ENCODE measurements at places on chromosomes 4 and X. TPM values are rescaled to one million over a fixed set of nuclear protein-coding genes. Genes with fewer than 3 reads are reported as not detected.

DNA sequence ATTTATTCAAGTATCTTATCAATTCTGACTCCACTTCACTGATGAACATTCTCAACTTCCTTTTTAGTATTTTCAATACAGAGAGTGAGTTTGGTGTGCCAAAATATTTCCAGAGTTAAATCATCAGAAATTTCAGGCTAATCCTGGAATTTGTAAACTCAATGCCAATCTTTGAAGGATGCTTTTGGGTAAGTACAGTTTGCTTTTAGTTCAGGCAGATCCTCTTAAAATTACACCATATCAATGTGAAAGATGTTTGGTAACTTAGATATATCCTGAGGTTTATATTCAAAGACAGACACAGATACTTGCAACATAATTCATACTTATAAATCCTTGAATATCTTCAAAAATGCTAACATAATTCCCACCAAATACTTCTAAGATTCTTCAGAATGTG, 76.0 kb upstream of the FAM47B start:
- H3K36me3 ChIP-seq: peaks cover 3% of the 10 kb centered on the region
- H3K4me1 ChIP-seq: no peaks in the 10 kb centered on the region
- H3K27me3 ChIP-seq: no peaks in the 10 kb centered on the region
- no peak for DNase-seq

GRCh38 chr4:73499996-73500765, 18.6 kb downstream of the AFM start:
- H3K36me3 ChIP-seq: no peaks in the 10 kb centered on the region
- no peak overlapping the region for H3K4me3 ChIP-seq
- no peak overlapping the region for H3K27ac ChIP-seq
- H3K4me1 ChIP-seq: no peaks in the 10 kb centered on the region
- no peak for DNase-seq
- H3K27me3 ChIP-seq: no peaks in the 10 kb centered on the region

- no peaks in the 10 kb centered on the region for H3K36me3 ChIP-seq
- no peaks in the 10 kb centered on the region for H3K27me3 ChIP-seq
- no peak overlapping the region for H3K4me3 ChIP-seq
- no peaks in the 10 kb centered on the region for H3K4me1 ChIP-seq
- no peak overlapping the region for H3K27ac ChIP-seq
These were observed 78.1 kb downstream of the BMP15 start for GRCh38 chrX:50988649-50989048.

DNA sequence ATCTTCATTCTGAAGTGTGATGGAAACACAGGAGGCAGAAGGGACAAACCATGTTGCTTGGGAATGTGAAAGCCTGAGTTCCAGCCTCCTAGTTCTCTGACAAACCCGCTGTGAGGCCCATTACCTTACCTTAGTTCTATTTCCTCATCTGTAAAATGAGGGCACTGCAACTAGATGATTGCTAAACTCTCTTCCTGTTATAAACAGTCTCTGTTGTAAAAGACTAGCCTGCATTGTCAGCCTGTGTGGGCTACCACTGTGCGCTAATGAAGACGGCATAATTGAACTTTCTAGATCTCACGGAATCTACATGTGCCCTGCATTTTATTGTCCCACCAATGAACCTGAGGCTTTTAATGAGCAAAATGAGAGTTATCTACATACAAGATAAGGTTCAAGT, 147.2 kb downstream of the AFF2 start:
- H3K27ac ChIP-seq: no peak overlapping the region
- no peak overlapping the region for H3K4me3 ChIP-seq
- no peaks in the 10 kb centered on the region for H3K36me3 ChIP-seq
- H3K4me1 ChIP-seq: no peaks in the 10 kb centered on the region
- no peak for DNase-seq

GRCh38 chrX:140034916-140035315, 69.6 kb upstream of the CXorf66 start:
- H3K27ac ChIP-seq: no peak overlapping the region
- H3K27me3 ChIP-seq: no peaks in the 10 kb centered on the region
- no peaks in the 10 kb centered on the region for H3K36me3 ChIP-seq
- DNase-seq: peak; percentile 37
- H3K4me3 ChIP-seq: no peak overlapping the region
- no peaks in the 10 kb centered on the region for H3K4me1 ChIP-seq

GRCh38 chr4:19329631-19330030, 922.1 kb upstream of the SLIT2 start:
- no peak for DNase-seq
- no peak overlapping the region for H3K27ac ChIP-seq
- no peak overlapping the region for H3K4me3 ChIP-seq
- H3K4me1 ChIP-seq: no peaks in the 10 kb centered on the region
- H3K36me3 ChIP-seq: no peaks in the 10 kb centered on the region
- H3K27me3 ChIP-seq: no peaks in the 10 kb centered on the region

SLC6A14 gene
- not detected for total RNA-seq

PAGE4 gene
- not detected for total RNA-seq

PRRG3 gene
- 2.0 TPM for total RNA-seq

DNA sequence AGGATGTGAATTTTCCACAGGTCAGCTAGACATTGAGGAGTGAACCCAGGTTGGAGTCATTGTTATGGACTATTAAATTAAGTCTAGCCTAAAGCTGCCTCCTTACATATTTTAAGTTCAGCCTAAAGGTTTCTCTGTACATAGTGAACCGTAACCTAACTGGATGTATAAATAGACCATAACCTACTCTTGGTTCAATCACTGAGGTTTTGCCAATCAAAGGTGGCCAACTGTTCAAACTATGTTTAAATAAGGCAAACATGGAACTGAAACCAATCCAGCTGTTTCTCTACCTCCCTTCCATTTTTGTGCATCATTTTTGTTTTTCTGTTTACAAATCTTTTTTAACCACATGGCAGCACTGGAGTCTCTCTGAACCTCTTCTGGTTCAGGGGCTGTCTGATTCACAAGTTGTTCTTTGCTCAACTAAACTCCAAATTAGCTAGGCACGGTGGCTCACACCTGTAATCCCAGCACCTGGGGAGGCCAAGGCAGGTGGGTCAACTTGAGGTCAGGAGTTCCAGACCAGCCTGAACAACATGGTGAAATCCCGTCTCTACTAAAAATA, 43.9 kb upstream of the SFRP2 start:
- no peak overlapping the region for H3K4me3 ChIP-seq
- H3K27me3 ChIP-seq: no peaks in the 10 kb centered on the region
- H3K27ac ChIP-seq: no peak overlapping the region

GRCh38 chrX:19121898-19122640, at the start of gene ADGRG2:
TSS of gene ADGRG2 (minus strand) at chrX:19122468. CDS start at chrX:19068834, 53,634 bp downstream.
- DNase-seq: peak; percentile 68
- H3K27ac ChIP-seq: no peak within 1 kb of the TSS
- H3K4me1 ChIP-seq: no peaks in the 10 kb centered on the region
- H3K27me3 ChIP-seq: peaks cover 65% of the 10 kb centered on the region

DNA sequence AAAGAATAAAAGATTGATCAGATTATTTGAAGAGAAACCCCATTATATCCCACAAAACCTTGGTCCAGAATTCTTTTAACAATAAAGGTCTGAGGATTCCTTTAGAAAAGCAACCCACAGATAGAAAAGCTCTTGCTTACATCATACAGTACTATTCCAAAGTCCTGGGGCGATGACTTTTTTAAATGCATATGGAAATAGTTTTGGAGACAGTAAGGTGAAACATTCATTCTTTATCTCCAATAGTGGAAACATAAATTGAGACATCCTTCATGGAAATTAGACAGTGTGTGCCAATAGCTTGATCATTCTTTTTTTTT, 85.7 kb upstream of the UCP1 start:
- H3K4me3 ChIP-seq: peak overlapping the region; percentile 6
- no peaks in the 10 kb centered on the region for H3K27me3 ChIP-seq
- peak overlapping the region; percentile 92 for H3K27ac ChIP-seq
- no peak for DNase-seq

- peak; percentile 55 for DNase-seq
- no peaks in the 10 kb centered on the region for H3K36me3 ChIP-seq
- no peaks in the 10 kb centered on the region for H3K4me1 ChIP-seq
- H3K4me3 ChIP-seq: no peak overlapping the region
- H3K27me3 ChIP-seq: no peaks in the 10 kb centered on the region
These were observed 41.8 kb downstream of the INTS12 start for GRCh38 chr4:105666693-105667092.

DNA sequence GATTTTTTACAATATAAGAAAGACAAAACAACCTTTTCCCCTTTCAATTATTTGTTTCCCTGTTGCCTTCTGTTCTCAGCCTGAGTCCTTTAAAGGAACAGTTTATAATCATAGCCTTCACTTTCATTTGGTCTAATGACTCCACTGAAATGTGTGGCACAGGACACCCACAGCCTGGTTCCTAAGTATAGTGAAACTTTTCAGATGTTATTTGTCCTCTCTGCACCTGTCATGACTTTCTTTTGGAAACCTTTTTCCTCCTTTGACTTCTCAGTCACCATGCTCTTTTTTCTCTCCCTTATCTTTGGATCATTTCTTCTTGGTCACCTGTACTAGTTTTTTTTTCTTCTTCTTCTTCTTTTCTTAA, 237.8 kb upstream of the ANXA3 start:
- H3K4me3 ChIP-seq: no peak overlapping the region
- DNase-seq: no peak
- no peak overlapping the region for H3K27ac ChIP-seq

DNA sequence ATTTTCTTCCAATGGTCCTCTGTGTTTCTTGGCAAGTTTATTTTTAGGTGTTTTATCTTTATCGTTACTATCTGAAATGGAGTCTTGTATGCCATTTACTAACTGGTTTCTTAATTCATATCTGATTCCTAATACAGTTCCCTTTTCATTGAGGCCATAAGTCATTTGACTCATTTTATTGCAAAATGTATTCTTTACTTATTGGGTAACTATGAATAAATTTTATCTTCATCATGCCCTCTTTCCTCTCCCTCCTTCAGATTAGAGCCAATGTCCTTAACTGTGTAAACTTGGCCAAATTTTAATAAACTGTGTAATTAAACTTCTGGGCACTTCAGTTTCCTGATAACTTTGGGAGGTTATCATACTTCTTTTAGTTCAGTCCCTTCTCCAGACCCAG, 19.3 kb upstream of the MSMO1 start:
- H3K27me3 ChIP-seq: no peaks in the 10 kb centered on the region
- no peak for DNase-seq
- H3K4me1 ChIP-seq: no peaks in the 10 kb centered on the region
- H3K27ac ChIP-seq: no peak overlapping the region

DNA sequence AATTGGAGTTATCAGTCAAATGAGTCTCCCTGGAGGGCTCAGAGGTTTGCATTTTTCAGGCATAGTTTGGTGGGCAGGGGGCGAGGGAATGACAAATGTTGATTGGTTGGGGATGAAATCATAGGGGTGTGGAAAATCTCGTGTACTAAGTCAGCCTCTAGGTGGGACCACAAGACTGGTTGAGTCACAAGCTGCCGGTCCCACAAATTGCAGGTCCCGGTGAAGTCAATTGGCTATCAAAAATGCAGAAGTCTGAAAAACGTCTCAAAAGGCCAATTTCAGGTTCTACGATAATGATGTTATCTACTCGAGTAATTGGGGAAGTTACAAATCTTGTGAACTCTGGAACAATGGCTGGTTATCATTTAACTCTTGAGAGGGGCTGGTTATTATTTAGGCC, 98.8 kb upstream of the DHX15 start:
- no peak overlapping the region for H3K4me3 ChIP-seq
- no peaks in the 10 kb centered on the region for H3K27me3 ChIP-seq
- H3K36me3 ChIP-seq: no peaks in the 10 kb centered on the region
- no peak overlapping the region for H3K27ac ChIP-seq

SYP gene
- 0.07 TPM for total RNA-seq

DNA sequence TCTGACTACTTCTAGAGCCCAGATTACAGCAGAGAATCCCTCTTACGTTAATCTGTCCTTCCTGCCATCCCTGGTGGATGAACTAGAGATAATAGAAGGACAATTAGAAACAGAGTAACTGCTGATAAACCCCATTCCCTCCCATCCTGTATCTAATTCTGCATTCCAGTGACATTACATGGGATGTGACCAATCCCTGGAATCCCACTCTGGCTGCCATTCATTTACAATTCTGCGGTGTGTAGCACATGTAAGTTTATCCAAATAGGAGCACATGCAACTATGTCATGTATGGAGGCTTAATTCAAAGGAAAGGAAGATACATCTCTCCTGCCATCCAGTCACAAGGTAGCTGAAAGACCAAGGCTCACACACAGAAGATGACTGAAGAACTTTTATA, 339.5 kb downstream of the GPAT3 start:
- no peak overlapping the region for H3K27ac ChIP-seq
- H3K27me3 ChIP-seq: no peaks in the 10 kb centered on the region
- H3K36me3 ChIP-seq: no peaks in the 10 kb centered on the region
- H3K4me3 ChIP-seq: no peak overlapping the region

- H3K27me3 ChIP-seq: no peaks in the 10 kb centered on the region
- peak; percentile 32 for DNase-seq
- H3K4me1 ChIP-seq: no peaks in the 10 kb centered on the region
- no peak overlapping the region for H3K27ac ChIP-seq
- H3K36me3 ChIP-seq: no peaks in the 10 kb centered on the region
These were observed 85.4 kb upstream of the GBA3 start for GRCh38 chr4:22607382-22607781.
